Placental pericyte (primary cell): ENCODE measurements at places on chromosomes 13 and 19. TPM values are rescaled to one million over a fixed set of nuclear protein-coding genes. Genes with fewer than 3 reads are reported as not detected.

TEX26 gene
- not detected in 2 replicates for total RNA-seq

BRSK1 gene
- total RNA-seq: 1.7 and 3.5 TPM in 2 replicates

LTBP4 gene
- total RNA-seq: 9.7 and 16.6 TPM in 2 replicates

CLDND2 gene
- not detected in 2 replicates for total RNA-seq

ZNF66 gene
- total RNA-seq: 0.66 and 3.3 TPM in 2 replicates

ADGRE1 gene
- total RNA-seq: 0.22 TPM in 1 of 2 replicates, not detected in the other

RNF17 gene
- total RNA-seq: 0.88 TPM in 1 of 2 replicates, not detected in the other

CGB8 gene
- not detected in 2 replicates for total RNA-seq

ZNF567 gene
- 5.7 and 5.9 TPM in 2 replicates for total RNA-seq

UPF3A gene
- 16.9 and 26.6 TPM in 2 replicates for total RNA-seq

CGB3 gene
- not detected in 2 replicates for total RNA-seq

KLK11 gene
- not detected in 2 replicates for total RNA-seq

COL5A3 gene
- total RNA-seq: 0.88 and 47.0 TPM in 2 replicates

PINLYP gene
- total RNA-seq: 0.66 and 2.4 TPM in 2 replicates

PSPN gene
- total RNA-seq: 0.43 and 0.88 TPM in 2 replicates

SYNGR4 gene
- total RNA-seq: not detected in 2 replicates
